ENCODE measurements at places on chromosomes 1 and 21. TPM values are rescaled to one million over a fixed set of nuclear protein-coding genes. Genes with fewer than 3 reads are reported as not detected.

DYNLT4 gene
- not detected for total RNA-seq

KCTD3 gene
- total RNA-seq: 17.9 TPM

FUCA1 gene
- 15.4 TPM for total RNA-seq

MCL1 gene
- 193 TPM for total RNA-seq

JAM2 gene
- 6.1 TPM for total RNA-seq

MEX3A gene
- not detected for total RNA-seq

DNA sequence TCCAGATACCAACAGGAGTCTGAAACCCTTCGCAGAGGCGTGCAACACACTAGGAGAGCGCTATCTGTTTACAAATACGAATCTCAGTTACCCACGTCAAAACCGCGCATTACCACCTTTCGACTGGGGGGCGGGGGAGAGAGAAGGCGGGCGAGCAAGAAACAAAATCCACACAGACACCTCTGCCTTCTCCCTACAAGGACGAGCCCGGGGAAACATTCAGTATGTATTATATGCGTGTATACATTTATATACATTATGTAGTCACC lies 722 bp downstream of the TUT4 start:
- DNase-seq: peak; percentile 76
- peaks cover 35% of the 10 kb centered on the region for H3K4me1 ChIP-seq
- peak overlapping the region; percentile 91 for H3K4me3 ChIP-seq
- peak overlapping the region; percentile 97 for H3K27ac ChIP-seq
- H3K27me3 ChIP-seq: no peaks in the 10 kb centered on the region

- peak overlapping the region; percentile 81 for H3K4me3 ChIP-seq
- no peaks in the 10 kb centered on the region for H3K27me3 ChIP-seq
- peaks cover 38% of the 10 kb centered on the region for H3K4me1 ChIP-seq
- DNase-seq: no peak
- peak overlapping the region; percentile 58 for H3K27ac ChIP-seq
These were observed 1.6 kb downstream of the ACAP3 start for GRCh38 chr1:1306070-1306660.

- no peaks in the 10 kb centered on the region for H3K27me3 ChIP-seq
- H3K4me1 ChIP-seq: no peaks in the 10 kb centered on the region
- no peaks in the 10 kb centered on the region for H3K36me3 ChIP-seq
- DNase-seq: no peak
These were observed 15.6 kb downstream of the NKAIN1 start for GRCh38 chr1:31224068-31224467.

GRCh38 chr1:186046437-186047211 lies 312.4 kb downstream of the HMCN1 start:
- DNase-seq: no peak
- H3K27ac ChIP-seq: no peak overlapping the region
- no peaks in the 10 kb centered on the region for H3K36me3 ChIP-seq
- H3K27me3 ChIP-seq: no peaks in the 10 kb centered on the region
- H3K4me3 ChIP-seq: no peak overlapping the region
- no peaks in the 10 kb centered on the region for H3K4me1 ChIP-seq

- H3K36me3 ChIP-seq: no peaks in the 10 kb centered on the region
- no peaks in the 10 kb centered on the region for H3K27me3 ChIP-seq
These were observed 434.6 kb upstream of the ADGRL2 start for GRCh38 chr1:81366173-81366572.

DNA sequence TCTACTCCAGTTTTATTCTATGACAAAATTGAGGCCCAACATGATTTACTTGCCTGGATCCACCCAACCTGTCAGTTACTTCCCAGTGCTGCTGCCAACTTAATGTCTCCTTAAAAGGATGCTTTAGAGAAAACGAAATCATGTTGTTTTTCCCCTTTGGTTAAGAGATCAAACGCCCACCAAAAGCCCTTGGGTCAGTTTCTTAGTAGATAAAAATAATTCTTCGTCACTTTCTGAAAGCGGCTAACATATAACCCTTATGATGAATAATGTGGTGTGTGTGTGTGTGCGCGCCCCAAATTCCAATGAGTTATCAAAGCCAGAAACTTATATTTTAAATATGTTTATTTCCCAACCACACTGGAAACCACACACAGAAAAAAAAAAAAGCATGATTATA lies 52.7 kb upstream of the LGALS8 start:
- H3K36me3 ChIP-seq: no peaks in the 10 kb centered on the region
- DNase-seq: no peak
- H3K4me1 ChIP-seq: no peaks in the 10 kb centered on the region
- H3K4me3 ChIP-seq: no peak overlapping the region
- peaks cover 3% of the 10 kb centered on the region for H3K27me3 ChIP-seq

DNA sequence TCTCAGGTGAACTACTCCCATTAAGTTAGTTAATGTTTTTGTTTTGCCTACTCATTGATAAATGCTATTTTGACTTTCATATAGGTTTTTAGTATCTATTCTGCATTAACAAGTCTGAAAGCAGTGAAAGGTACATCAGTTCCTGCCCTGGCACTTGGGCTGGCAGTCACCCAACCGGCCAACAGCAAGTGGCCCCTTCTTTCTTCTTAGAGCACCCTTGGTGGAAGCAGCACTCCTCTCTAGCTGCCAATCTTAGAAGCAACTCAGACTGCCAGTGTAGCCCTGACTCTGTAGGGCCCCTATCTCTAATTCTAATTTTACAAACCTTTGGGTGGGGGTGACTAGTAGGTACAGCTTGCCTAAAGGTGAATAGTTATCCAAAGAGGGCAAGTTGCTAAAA lies 155.7 kb downstream of the FGGY start:
- no peak overlapping the region for H3K27ac ChIP-seq
- H3K4me3 ChIP-seq: no peak overlapping the region
- no peak for DNase-seq

DNA sequence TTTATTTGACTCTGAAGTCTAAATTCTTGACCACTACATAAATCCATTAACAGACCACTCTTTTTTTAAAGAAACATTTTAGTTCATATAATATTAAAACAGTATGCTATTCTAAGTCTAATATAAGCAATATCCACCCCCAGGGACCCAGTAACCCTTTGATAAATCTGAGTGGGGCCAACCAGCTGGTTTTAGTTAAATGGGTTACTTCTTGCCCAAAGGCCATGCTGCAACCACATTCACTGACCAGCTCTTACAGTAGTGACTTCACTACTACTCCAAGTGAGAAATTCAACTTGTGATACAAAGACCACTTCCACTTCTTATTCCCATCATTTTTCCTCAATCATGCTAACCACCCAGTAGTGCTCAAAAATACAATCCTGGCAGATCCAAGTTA lies 20.5 kb downstream of the FUBP1 start:
- peaks cover 98% of the 10 kb centered on the region for H3K36me3 ChIP-seq
- DNase-seq: no peak
- H3K4me3 ChIP-seq: no peak overlapping the region
- H3K4me1 ChIP-seq: no peaks in the 10 kb centered on the region
- H3K27ac ChIP-seq: no peak overlapping the region
- no peaks in the 10 kb centered on the region for H3K27me3 ChIP-seq

DNA sequence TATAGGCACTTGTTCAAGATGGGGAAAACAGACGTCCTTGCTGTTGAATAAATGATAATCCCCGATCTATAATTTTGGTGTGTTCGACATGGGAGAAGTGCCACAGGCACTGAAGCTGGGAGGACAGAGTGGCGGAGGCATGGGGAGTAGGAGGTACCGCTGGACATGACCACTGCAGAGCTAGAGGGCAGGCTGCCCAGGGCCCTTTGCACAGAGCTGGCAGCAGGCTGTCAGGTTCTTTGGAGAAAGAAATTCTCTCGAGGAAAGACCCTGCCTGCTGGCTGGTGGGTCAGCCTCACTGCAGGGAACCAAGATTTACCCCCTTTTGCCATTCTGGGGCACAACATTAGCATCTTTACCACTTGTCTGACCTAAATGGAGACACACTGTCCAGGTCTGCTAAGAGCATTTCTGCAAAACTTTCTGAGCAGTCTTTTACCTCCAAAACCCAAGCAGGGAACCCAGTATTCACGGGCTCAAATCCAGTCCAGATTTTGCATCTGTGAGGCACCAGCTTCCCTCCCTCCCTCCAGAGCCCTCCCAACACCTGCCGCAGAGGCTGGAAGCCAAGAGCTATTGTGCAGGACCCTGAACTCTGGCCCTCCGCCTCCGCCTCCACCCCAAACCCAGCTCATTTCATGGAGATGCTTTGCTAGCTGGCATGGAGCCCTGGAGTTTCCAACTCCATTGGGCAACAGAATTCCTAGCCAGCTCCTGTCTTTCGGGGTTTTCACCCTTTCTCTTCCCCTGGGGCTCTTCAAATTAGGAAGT lies 142.3 kb downstream of the PLXNA2 start:
- H3K27me3 ChIP-seq: no peaks in the 10 kb centered on the region
- no peak overlapping the region for H3K27ac ChIP-seq
- H3K4me1 ChIP-seq: peaks cover 8% of the 10 kb centered on the region
- H3K36me3 ChIP-seq: peaks cover 3% of the 10 kb centered on the region

DNA sequence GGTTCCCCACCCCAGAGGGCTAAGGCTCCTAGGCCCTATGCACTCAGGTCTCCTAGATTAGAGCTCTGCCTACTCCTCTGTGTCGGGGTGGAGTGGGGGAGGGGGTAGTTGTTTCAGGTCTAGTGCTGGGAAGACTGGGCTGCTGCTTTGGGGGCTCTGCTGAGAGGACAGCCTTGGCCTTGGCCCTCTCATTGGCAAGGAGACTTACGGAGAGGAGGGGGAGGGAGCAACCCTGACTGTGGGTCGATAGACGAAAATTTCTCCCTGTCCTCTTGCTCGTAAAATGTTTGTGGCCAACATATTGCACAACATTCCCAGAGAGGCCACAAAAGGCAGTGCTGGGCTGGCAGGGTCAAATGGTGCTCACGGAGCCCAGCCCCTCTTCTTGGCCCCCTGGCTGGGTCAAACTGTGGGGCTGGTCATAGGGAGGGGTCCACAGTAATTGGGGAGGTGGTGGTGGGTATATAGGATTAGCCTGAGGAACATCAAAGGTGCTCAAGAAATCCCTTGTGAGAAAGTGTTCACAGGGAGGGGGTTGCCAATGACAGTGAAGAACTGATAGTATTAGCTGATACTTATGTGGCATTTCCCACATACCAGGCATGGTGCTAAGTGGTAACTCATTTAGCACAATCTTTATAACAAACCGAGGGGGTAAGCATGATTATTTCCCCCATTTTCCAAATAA lies 8.5 kb upstream of the DMBX1 start:
- peaks cover 29% of the 10 kb centered on the region for H3K27me3 ChIP-seq
- no peaks in the 10 kb centered on the region for H3K36me3 ChIP-seq
- no peaks in the 10 kb centered on the region for H3K4me1 ChIP-seq
- H3K27ac ChIP-seq: no peak overlapping the region
- no peak overlapping the region for H3K4me3 ChIP-seq
- DNase-seq: no peak

GRCh38 chr1:181104790-181105133 lies 16.3 kb downstream of the IER5 start:
- H3K4me3 ChIP-seq: peak overlapping the region; percentile 70
- H3K4me1 ChIP-seq: peaks cover 35% of the 10 kb centered on the region
- no peak for DNase-seq

DNA sequence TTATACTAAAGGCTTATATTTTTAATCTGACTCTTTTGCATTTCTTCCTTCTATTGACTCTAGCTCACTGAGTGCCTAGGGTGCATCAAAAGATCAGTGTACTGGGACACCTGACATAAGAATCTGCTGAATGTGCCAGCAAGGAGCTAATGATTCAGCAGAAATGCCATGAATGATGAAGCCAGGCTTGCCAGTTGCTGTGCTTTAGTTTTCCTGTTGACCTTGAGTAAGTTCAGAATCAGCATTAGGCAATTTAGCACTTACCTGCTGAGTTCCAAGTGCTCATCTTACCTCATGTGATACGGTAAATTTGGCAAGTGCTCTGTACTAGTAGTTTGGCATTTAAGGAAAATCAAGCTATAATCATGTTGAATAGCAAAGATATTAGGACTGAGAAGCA lies 523.2 kb upstream of the B3GALT2 start:
- no peaks in the 10 kb centered on the region for H3K27me3 ChIP-seq
- no peaks in the 10 kb centered on the region for H3K4me1 ChIP-seq
- no peaks in the 10 kb centered on the region for H3K36me3 ChIP-seq
- no peak overlapping the region for H3K27ac ChIP-seq
